ENCODE measurements at places on chromosomes 12 and 14. TPM values are rescaled to one million over a fixed set of nuclear protein-coding genes. Genes with fewer than 3 reads are reported as not detected.

The TAS2R8 gene
- 0.50 TPM for total RNA-seq

The ADAMTS20 gene
- total RNA-seq, result not detected

The CD4 gene
- 0.17 TPM for total RNA-seq

The TMEM229B gene
- total RNA-seq, result 0.50 TPM

The SMCO2 gene
- not detected for total RNA-seq

The CLEC4E gene
- total RNA-seq, result not detected

The FZD10 gene
- total RNA-seq, result not detected

DNA sequence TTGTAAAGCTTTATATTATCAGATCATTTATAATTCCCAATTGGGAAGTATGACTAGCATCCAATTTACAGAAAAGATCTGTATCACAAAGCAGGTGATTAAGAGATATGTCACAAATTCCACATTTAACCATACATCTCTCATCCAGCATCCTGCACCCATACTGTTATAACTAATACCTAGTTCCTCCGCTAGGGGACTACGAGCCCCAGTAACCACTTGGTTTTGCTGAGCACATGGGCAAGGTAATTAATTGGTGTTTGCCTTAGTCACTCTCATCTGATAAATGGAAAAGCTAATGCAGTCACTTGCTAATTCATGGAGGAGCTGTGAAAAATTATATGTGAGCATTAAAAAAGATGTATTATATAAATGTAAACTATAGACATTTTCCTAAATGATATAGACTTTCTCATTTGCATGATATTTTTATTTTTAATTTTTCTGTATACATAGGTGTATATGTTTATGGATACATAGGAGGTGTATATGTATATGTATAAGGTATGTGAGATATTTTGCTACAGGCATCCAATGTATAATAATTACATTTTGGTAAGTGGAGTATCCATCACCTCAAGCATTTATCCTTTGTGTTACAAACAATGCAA, 1031.8 kb downstream of the GALC start:
- peak; percentile 25 for DNase-seq

GRCh38 chr14:54387328-54387727, 9.5 kb upstream of the CDKN3 start:
- DNase-seq, result no peak

GRCh38 chr12:38501481-38501880, 184.9 kb downstream of the ALG10B start:
- no peak for DNase-seq

DNA sequence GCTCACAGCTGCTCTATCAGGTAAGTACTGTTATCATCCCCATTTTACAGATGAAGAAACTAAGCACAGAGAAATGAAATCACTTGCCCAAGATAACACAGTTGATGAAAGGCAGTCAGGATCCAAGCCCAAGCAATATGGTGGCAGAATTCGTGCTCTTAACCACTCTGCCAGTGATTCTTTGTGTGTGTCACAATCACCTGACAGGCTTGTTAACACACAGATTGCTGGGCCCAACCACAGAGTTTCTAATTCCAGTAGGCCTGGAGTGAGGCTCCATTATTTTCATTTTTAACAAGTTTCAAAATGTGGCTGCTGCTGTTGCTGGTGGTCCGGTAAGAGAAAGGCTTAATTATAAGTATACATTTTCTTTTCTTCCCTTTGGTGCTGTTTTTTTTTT, 134.2 kb downstream of the TGFB3 start:
- no peak for DNase-seq

DNA sequence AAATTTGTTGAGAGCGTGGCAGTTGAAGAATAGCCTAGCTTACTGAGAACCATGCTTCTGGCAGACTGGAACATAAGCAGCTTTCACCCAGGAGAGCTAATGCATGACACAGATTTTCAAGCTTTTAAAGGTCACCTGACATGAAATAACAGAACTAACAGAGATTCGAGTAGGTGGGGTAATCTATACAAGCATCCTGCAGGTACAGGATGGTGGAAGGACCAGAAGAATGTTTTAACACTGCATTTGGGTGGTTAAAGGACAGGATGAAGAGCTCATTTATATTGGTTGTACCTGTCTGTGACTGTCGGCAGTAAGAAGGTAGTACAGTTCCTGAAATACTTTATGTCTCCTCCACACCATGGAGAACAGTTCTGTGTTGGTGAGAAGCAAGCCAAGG, 8.9 kb downstream of the PELI2 start:
- DNase-seq, result no peak

DNA sequence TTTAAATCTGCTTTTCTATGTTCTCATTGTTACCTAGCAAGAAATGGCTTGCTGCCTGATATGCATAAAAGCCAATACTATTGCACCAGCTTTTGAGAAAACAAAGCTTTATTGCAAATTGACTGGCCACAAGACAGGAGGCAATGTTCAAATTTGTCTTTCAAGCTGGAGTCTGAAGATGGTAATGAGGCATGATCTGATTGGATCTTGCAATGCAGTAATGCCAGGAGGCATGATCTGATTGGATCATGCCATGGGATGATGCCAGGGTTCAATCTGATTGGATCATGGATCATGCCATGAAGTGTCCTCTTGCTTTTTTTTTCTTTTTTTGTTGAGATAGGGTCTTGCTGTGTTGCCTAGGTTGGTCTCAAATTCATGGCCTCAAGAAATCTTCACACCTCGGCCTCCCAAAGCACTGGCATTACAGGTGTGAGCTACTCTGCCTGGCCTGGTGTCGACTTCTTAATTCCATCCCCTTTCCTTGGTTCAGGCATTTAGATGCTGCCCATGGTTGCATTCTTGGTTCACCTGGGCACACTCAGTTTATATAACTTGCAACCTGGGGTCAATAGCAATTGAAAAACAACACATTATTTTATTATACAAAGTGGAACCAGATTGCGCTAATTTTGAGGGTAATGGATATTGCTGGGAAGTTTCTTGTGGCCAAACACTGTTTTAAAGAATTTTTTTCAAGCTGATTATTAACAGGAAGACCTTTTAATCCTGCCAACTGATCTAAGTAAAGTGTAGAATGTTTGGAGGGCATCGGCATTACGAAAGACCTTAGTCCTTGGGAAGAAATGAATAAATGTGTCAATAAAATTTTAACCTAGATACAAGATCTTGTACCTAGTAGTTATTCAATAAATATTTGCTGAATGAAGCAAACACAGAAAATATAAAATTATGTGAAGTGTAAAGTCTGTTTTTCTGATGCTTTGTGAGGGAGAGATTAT, 38.8 kb downstream of the HSD17B6 start:
- DNase-seq, result no peak

Measured in mammary epithelial cell (primary cell).